Liver (tissue), 10 donors: ENCODE measurements at places on chromosomes 1 and 21. TPM values are rescaled to one million over a fixed set of nuclear protein-coding genes. Genes with fewer than 3 reads are reported as not detected.

CD46 gene
- polyA plus RNA-seq = 177 TPM

OLIG2 gene
- polyA plus RNA-seq = not detected

CFHR1 gene
- 1,028 TPM for polyA plus RNA-seq

MYBPHL gene
- not detected for polyA plus RNA-seq

TCEA3 gene
- 45.8 TPM for polyA plus RNA-seq

ANKRD35 gene
- 1.9 TPM for polyA plus RNA-seq

CSTB gene
- 59.8 TPM for polyA plus RNA-seq

SHE gene
- 3.5 TPM for polyA plus RNA-seq

NCAM2 gene
- polyA plus RNA-seq = 0.23 TPM

RPL11 gene
- polyA plus RNA-seq = 816 TPM
